ENCODE measurements at places on chromosomes 1 and 21.

DNA sequence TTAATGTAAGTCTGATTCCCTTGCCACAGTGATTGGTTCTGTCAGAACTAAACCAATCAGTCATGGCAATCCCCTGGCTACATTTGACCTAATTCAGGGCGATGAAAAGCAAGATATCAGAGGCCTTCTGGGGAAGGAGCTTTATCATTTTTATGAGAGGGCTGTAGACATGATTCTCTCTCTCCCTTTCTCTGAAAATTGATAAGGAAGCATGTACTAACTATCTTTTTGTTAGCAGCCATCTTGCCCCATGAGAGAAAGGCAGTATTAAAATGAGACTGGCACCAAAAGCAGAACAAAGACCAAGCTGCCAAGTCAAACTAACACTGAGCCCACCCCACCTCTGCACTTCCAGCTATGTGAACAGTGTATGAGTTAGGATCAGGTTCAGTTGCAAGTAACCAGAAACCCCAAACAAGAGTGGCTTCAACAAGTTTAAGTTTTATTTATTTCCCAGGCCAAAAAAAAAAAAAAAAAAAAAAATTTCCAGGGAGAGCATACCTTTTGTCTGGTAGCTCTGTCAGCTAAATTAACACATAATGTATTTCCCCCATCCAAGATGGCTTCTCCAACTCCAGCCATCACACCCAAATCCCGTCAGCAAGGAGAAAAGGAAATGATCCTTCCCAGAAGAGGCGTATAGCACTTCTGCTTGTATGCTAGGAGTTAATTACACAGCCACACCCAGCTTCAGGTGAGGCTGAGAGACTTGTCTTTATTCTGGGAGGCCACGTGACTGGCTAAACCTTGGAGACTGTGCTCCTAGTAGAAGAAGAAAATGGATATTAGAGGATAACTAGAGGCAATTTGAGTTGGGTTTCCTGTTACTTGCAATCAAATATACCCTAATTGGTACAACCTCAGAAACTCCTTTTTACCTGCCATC, 105.8 kb upstream of the RALGPS2 start:
- no peak for DNase-seq

GRCh38 chr1:83996191-83996590, 2.7 kb downstream of the TTLL7 start:
- DNase-seq: no peak

GRCh38 chr1:150765296-150765976, at the start of gene CTSS:
Gene CTSS (minus strand): TSS chr1:150765778. CDS start chr1:150764763, 1,015 bp downstream.
- no peak for DNase-seq

DNA sequence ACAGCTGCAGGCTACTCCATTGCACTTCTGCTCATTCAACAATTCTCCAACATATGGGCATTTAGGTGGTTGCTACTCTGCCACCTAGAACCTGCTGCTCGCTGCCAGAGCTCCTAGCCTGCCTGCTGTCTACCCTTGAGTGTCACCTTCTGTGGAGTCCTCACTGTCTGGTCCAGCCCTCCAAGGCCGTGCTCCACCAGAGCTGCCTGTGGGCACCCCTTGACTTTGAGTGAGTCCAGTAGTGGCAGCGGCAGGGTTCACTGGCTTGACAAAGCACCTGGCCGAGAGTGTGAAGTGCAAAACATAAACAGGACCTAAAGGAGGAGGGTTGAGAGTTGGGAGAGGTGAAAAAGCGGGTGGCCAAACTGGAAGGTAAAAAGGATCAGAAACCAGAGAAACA, 120.3 kb upstream of the DNAH14 start:
- no peak for DNase-seq

GRCh38 chr1:38121231-38121680, 74.7 kb upstream of the POU3F1 start:
- peak; percentile 54 for DNase-seq

- no peak for DNase-seq
These were observed 252.3 kb downstream of the FMN2 start for GRCh38 chr1:240343966-240344365.

GRCh38 chr1:2942410-2942809, 78.9 kb upstream of the ACTRT2 start:
- DNase-seq: peak; percentile 40

DNA sequence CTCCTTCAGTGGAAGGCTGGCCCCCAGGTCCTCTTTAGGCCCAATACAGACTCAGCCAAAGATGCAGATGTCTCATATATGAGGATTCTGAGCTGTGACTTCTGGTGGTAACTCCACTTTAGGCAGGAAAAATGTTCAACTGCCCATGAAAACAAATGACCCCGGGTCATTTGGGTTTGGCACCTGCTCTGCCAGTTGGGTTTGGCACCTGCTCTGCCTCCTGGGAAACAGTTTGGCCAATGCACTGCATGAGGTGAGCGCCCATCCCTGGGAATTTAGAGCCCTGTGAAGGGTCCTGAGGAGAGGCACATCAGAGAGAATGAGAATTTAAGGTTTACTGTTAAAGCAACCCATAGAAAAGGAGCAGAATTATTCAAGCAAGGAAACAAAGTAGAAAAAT, 45.3 kb downstream of the B3GALT5 start:
- no peak for DNase-seq

GRCh38 chr1:202663131-202663530, 47.1 kb downstream of the SYT2 start:
- no peak for DNase-seq

- DNase-seq: peak; percentile 39
These were observed 688.5 kb downstream of the MATN1 start for GRCh38 chr1:30034627-30035521.

DNA sequence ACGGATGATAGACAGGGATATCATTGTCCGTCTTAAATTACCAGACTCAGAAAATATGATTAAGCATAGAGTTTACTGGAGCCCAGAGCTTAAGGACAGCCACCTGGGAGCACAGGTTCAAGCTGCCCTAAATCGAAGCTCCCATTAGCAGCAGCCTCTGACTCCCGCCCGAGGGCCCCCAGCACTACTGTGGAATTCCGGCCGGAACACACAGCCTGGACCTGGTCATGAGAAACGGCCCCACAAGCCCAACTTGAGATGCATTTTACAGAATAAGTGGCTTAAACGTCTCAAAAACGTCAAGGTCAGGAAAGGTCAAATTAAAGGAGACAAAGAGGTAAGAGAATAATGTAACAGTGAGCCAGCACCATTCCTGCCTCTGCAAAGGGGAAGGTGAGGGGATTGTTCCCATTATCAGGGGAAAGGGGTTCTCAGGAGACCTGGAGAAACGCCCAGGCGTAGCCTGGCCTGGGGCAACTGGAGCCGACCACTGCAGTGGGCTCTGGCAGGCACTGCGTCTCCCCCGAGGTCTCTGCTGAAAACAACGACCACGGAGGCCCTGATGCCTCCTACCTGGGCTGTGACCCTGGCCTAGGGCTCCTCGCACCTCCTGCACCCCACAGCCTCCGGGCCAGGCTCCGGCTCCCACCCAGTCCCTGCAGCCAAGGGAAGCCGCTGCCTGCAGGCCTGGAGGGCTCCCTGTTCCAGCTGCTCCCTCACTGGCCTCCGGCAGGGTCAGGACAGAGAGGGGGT, 11.5 kb upstream of the COL6A1 start:
- no peak for DNase-seq

- no peak for DNase-seq
These were observed 115.7 kb downstream of the PIGK start for GRCh38 chr1:77103486-77103885.

DNA sequence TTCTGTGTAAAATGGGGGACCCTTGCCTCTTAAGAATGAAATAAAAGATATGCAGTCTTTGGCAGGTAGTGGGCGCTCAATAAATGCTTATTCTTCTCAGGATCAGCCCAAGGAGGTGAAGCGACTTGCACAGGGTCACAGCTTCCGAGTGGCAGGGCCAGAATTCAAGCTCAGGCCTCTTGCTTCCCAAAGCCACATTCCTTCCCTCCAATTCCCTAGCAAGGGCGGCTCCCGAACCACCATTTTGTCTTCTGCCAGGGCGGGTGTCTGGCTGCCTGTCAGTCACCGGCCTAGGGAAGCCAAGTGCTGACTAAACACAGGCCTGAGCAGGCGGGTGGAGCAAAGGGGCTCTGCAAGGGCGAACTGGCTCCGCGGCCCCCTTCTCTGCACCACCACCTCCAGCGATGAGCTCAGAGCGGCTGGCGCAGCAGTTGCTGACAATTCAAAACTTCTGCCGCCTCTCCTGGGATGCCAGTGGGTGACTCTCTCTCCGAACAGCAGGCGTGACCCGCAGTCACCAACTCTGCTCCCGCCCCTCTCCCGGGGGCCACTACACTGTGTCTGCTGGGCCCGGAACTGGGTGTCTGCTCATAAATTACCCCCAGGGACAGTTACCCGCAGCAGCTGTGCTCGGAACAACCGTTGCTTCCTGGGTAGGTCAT, 10.8 kb downstream of the GPR3 start:
- no peak for DNase-seq

GRCh38 chr1:35931446-35932157, 697 bp downstream of the AGO3 start:
- no peak for DNase-seq

DNA sequence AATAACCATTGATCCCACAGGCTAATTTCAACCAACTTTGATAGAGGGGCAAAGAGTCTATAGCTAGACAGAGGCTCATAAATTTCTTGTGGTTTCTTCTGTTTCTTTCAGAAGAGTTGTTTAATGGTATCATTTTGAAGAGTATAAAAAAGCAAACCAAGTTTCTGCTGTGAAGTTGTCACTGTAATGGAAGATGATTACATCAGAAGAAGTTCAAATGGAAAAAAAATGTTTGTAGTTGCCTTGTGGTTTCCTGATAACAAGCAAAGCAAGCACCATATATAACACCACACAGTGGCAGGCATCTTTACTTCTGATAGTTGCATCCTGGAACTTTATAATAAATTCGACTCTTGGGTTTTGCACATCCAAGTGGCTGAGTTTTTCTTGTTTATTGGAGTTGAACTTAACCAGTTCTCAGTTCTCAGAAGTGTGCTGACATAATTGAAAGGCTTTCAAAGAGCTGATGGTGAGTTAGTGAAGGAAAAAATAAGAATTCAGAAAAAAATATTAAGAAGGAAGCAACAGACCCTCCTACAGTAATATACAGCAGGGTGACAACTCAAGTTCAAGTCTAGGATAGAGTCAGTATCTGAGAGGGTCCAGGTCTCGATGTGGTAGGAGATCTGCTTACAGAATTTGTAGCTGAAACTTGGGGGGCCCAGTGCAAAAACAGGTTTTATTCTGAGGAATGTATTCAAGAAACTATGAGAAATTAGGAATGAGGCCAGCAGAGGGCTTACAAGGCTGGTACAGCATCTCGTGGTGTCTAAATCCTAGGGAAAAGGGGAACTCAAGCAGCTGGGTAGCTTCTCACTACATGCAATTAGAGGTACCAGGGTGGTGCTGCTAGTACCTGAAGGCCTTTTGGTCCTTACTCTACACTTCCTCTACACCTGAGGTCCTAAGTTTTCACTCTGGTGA, 123.5 kb downstream of the CRB1 start:
- DNase-seq: no peak

DNA sequence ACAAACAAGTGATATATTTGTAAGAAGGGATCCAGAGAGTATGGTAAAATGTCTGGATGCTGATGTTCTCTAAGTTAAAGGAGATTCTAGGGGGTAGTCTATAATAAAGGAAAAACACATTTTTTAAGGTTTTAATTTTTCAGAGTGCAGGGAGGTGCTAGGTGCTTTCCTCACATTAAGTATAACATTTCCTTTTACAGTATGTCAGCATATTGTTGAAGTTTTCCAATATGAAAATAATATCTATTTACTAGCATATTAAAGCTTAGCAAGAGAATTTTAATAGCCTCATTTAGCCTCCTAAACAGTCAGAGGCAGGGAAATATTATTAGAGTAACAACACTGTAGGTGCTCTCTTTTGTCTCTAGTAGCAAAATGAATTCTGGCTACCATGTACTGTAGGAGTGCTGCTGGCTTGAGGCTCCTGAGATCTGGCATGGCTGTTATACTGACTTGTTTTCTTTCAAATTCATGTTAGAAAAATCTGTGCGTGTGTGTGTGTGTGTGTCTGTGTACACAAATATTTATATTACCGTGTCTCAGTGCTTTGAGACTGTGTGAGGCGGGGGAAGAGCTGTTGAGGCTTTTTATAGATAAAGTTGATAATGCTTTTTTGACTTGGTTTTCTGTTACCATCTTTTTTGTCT, 71.0 kb downstream of the POU2F1 start:
- DNase-seq: no peak

DNA sequence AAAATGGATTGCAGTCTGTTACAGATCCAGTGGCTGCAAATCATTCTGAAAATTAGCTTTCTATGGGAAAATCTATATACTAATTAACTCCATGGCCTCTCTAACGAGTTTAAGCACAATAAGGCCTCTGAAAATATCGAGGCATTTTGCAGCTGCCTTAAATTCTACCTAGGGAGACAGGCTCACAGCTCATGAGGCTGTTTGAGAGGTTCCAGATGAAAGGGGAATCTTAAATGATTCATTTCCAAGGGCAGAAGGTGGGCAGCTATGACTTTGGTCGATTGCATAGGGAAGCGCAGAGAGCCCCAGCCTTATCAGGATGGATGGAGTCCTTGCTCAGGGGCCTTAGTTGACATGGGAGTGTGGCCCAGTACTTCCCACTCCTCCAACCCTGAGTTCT, 216.8 kb upstream of the POU3F1 start:
- peak; percentile 59 for DNase-seq

- DNase-seq: no peak
These were observed 37.3 kb downstream of the RGL1 start for GRCh38 chr1:183841950-183842794.
